ENCODE measurements at places on chromosomes 4 and X.

GRCh38 chr4:15717086-15717485 lies 14.2 kb downstream of the BST1 start:
- no peak for DNase-seq

- no peak for DNase-seq
These were observed 120.1 kb downstream of the MANBA start for GRCh38 chr4:102640669-102641068.

- no peak for DNase-seq
These were observed 412 bp downstream of the SLC10A3 start for GRCh38 chrX:154490021-154490413.

DNA sequence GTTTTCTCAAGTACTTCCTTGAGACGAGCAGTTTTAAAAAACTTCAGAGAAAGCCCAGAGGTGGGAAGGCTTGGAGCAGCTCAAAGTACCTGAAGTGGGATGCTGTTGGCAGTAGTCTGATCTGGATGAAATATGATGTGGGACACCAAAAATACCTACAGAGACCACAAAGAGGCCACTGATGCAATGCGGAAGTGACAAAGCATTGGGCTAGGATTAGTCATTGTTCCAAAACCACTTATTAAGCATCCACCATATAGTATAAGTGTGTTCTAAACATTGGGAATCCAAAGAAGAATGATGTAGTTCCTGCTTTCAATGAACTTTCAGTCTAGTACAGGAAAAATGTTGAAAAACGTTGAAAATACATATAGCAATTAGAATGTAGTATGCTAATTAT lies 386.1 kb upstream of the CNKSR2 start:
- DNase-seq: no peak

- DNase-seq: no peak
These were observed 227.9 kb upstream of the ANKRD50 start for GRCh38 chr4:124940387-124940786.

GRCh38 chrX:20394451-20394850 lies 127.7 kb upstream of the RPS6KA3 start:
- no peak for DNase-seq

DNA sequence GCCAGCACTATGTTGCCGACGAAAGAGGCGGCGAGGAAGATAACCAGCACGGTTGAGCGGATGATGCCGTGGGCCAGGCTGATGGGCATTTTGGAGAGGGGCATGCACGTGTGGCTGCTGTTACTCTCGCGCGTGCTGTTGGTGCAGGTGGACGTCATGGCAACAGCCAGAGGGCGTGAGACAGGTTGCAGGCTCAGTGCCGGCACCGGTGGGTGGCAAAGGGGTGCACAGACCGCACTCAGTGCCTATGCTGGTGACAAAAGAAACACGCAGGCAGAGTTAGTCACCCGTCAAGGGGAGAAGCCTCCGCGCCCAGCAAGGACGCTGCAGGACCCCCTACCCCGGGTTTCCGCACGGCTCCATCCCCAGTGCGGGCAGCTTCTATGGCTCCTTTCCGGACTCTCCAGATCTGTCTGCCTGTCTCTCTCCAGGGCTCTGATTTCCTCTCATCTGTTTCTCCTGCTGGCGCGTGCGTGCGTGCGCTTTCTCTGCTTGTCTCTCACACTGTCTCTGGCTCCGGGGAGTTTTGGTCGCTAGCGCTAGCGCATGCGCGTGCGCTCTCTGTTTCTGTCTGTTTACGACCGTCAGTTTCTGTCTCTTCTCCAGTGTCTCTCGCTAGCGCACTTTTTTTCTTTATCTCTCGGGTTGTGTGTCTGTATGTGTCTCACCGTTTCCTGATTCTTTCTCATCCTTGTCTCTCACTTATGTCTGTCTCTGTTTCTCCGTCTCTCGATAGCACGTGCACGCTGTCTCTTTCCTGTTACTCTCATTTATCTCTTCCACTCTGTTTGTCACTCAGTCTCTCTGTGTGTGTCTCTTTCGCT lies 2.1 kb downstream of the GPR101 start:
- DNase-seq: peak; percentile 45

- no peak for DNase-seq
These were observed 123.0 kb downstream of the KDR start for GRCh38 chr4:55002431-55002830.

DNA sequence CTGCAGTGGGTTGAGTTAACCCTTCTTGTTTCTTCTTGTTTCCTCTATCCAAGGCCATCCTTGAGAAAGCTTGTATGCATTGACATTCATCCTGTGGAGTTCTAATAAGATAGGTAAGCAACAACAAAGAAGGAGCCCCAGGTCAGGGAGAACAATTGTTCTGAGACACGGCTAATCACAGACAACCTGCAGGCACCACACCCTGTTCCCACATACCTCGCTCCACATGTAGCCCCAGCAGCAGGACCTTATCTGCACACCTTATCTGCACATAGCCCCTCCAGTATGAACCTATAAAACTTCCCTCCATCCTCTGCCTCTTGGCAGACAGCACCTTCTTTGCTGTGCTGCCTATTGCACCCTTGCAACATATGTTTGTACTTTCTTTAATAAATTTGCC lies 129.1 kb downstream of the MSL3 start:
- DNase-seq: no peak

DNA sequence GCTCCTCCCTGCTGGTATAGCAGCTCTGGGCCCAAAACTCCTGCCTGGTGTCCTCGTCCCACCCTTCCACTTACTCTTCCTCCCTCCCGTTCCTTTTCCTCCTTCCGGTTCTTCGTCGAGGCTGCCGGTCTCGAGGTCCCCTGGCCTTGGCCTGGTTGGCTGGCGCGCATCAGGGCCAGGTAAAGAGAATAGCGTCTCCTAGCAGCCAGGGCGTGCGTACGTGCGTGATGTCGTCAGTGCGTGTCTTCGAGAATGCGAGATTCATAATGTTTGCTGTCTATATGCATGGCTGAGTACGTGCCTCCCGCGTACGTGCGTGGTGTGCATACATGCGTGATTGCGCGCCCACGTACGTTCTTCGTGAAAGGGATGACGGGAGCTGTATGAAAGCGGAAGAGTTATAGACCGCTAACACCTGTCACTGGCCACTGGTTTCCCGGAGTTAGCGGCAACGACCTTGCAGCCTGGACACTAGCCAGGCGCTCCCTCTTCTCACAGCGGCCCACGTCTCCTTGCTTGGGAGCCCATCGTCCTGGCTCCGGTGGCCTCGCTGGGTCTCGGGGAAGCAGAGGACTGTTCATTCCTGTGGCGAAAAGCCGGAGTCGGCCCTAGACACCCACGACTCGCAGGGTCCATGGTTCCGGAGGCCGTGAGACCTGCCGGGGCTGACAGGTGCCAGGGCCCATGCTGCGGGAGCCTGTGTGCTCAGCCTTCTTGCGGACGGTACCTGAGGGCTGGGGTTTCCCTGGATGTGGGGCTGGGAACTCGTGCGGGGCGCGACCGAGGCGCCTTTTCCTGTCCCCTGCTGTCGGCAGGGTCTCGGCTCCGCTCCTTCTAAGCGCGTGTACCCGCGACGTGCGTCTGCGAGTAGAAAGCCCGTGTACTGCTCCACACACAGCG lies at the start of gene EOLA1:
EOLA1 (plus strand) TSS at position 392 of the 900 bp plus-strand sequence. CDS start 4,619 bp downstream, outside the sequence.
- peak; percentile 87 for DNase-seq

DNA sequence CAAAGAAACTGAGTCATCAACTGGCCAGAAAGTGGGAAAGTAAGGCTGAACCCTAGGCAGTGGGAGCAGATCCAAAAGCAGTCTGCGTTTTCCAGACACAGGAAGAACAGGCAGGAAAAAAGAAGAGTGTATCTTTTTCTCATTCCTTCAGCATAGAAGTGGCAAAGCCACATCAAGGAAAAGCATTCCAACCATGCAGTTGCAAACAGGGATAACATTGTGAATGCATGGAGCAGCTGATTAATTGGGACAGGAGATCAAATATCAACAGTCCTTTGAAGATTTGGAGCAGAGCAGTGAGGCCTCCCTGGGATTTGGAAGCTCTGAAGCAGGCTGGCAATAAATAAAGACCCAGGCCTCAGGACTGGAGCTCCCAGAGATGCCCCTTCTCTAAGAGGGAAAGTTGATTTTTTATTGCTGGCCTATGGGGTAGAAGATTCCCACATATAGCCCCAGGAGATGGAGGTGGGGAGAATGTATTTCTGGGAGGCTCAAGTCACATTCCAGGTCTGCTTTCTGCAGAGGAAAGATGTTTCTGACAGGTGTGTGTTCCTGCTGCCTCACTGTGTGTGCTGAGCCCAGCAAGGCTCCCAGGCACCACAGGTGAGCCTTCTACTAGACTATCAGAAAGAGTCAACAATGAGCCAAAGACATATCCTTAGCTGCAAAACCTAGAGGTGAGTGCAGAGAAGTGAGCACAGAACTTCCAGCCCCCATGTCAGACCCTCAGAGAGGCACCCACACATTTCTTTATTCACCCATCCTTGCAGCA lies 222.5 kb downstream of the RAB28 start:
- no peak for DNase-seq

GRCh38 chrX:109732017-109732801 lies 848 bp downstream of the ACSL4 start:
- DNase-seq: no peak

- no peak for DNase-seq
These were observed 107.5 kb downstream of the GUCY2F start for GRCh38 chrX:109374262-109374960.

DNA sequence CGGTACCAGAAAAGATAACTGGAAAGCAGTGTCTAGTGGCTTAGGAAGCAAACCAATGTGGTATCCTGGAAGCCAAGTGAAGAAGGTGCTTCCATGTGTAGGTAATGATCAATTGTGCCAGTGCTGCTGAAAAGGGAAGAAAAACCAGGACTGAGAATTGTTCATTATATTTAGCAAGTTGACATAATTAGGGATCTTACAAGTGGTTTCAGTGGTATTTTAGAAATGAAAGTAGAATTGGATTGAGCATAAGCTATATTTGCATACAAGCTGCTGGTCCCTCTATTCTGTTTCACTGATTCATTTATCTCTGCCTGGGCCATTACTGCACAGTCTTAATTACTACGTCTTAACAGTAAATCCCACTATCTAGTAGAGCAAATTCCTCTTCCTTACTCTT lies 32.3 kb downstream of the PRDM8 start:
- no peak for DNase-seq

DNA sequence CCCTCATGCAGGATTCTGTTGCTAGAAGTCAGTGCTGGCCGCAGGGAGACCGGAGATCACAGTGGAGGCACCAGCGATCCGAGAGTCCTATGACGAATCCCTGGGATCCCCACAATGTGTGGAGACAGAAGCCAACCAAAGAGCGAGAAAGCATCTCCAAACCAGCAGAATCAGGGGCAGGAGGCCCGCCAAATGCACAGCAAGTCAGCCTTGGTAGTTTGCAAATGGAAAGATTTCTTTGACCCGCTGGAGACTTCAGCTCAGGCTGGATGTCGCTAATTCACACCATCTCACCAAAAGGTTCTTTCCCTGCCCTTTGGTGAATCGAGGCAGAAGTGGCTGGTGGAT lies 505 bp upstream of the PKD2 start:
- DNase-seq: no peak

- DNase-seq: no peak
These were observed 11.4 kb downstream of the TMSB4X start for GRCh38 chrX:12986164-12986779.

- no peak for DNase-seq
These were observed 23.8 kb upstream of the LRCH2 start for GRCh38 chrX:115257711-115258110.

GRCh38 chr4:8508266-8508665 lies 67.7 kb downstream of the TRMT44 start:
- no peak for DNase-seq

- no peak for DNase-seq
These were observed 909.1 kb downstream of the FAT4 start for GRCh38 chr4:126223784-126224407.

GRCh38 chr4:10045481-10045880 lies 24.2 kb upstream of the SLC2A9 start:
- DNase-seq: no peak

- no peak for DNase-seq
These were observed 100.8 kb downstream of the SYTL5 start for GRCh38 chrX:38106991-38107655.

- no peak for DNase-seq
These were observed 144.0 kb downstream of the FNIP2 start for GRCh38 chr4:158912806-158913205.

DNA sequence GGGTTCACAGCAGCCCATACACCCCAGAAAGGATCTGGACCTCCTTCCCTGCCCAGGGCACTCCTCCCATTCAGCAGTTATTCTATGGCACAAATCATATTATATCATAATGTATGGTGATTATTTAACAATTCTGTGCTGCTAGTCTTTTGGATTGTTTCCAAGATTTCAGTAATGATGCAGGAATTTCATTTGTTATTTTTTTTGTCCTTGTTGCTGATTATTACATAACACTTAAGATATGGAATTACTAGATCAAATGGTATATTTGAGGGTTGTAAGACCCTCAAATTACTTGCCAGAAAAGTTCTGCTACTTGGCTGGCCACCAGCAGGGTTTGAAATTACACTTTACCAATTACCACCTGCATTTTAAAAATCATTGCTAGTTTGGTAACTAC lies 36.4 kb downstream of the QDPR start:
- DNase-seq: no peak

DNA sequence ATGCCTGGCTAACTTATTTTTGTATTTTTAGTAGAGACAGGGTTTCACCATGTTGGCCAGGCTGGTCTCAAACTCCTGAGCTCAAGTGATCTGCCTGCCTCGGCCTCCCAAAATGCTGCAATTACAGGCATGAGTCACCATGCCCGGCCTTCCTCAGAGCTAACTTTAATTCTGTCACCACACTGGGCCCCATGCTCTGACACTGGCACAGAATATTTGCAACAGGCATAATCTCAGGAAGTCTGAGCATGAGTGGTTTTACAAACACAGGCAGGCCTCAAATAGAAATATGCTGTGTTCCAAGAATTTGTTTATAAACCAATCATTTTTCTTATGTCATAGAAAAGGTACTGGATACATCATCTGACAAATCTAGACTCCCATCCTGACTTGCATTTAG lies 32.7 kb upstream of the FAM9C start:
- DNase-seq: no peak

- no peak for DNase-seq
These were observed 57.2 kb downstream of the FNIP2 start for GRCh38 chr4:158826057-158826456.

DNA sequence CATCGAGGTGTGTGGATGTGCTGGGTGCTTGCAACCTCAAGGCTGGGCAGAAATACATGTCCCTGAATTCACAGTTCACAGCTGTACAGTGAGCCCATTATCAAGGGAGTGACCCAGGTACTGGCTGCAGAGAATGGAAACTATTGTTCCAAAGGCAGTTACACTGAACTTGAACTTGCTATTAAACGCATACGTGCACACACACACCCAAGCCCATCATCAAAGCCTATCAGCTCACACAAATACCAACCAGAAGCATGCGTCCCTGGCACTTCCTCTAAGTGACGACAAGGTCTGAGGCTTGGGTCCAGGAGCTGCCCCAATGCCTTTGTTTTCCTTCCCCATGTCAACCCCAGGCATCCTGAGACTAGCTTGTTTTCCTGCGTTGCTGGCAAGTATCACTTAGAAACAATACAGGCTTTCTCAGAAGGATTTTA lies 88.6 kb downstream of the IRF2 start:
- DNase-seq: no peak

Measured in stimulated activated CD4-positive, alpha-beta T cell treated with anti-CD3 and anti-CD28 coated beads, TNF-alpha, amount 100 ng/mL, for 24 hours (primary cell).